ENCODE measurements at places on chromosomes 13 and 19. TPM values are rescaled to one million over a fixed set of nuclear protein-coding genes. Genes with fewer than 3 reads are reported as not detected.
A peak's percentile ranks its signal among the peaks of the same experiment; 100 is the strongest.

GRCh38 chr13:43388282-43389034 lies 365.1 kb downstream of the DNAJC15 start:
- no peak for DNase-seq

DNA sequence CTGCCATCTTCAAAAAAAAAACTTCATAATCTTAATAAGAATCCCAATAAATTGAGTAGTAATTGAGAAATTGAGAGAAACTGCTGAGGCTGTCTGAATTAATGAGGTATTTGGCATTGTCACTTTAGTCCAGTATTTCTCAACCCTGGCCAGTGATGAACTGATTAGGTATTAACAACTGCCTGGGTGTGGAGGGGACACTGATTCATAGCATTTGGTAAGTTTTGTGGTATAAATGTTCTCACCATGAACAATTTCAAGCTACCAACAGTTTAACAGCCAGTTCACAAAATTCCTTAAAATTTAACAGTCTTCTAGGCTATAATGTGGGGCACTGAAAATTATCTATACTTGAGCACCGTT lies 18.3 kb downstream of the GPC6 start:
- no peak for DNase-seq

DNA sequence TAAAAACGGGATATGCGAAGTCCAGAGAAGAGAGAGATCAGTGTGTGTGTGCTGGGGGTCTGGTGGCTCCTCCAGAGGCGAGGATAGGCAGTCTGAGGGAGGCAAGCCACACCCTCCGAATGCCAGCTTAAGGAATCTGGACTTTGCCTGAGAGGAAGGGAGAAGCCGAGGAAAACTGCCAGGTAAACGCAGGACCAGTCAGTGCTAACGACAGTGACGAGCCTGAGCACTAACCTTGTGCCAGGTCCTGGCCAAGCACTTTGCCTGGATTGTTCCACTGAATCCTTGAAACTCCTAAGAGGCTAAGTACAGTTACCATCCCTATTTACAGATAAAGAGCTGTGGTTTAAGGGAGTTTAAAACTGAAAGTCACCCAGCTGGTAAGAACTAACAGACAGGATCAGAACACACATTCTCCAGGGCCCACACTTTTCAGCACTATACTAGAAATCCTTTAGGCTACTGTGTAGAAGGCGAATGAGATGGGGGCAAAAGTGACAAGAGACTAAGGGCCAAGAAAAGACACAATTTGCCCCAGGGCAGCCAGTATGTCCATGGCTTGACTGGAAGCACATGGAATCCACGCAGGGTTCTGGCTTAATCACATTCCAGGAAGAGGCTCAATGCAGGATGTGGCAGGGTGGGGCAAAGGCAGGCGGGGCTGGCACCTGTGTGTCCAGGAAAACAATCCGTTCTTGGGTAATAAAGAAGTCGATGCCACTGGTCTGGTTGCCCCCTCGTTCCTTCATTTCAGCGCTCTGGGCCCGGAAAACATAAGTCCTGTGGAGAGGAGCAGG lies 15.1 kb downstream of the SMG9 start:
- DNase-seq = no peak

DNA sequence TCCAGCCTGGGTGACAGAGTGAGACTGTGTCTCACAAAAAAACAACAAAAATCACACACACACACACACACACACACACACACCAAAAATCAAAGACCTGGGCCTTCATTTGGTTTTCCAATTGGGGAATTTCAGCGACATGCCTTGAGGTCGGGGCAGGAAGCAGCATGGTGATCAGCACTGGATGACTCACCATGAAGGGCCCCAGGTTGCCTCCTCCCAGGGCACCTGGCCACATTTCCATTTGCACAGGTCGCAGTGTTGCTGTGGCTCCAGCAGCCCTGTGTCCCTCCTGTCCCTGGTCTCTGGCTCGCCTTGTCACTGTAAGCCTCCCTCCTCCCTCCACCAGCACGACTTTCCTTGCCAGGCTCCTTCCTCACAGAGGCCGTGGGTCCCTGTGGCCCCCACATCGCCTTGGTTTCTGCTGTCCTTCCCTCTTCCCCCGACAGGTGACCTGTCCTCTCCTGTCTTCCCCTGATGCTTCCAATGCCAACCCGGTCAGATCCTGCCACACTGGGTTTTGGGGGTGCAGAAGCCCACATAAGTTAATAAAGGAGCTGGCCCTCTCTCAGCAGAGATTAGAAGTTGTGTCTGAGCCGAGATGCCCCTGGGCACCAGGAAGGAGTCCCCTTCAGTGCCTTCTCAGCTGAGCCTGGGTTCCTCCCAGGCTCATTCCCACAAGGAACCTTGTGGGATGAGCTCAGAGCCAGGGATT lies 66.7 kb downstream of the GPR12 start:
- DNase-seq = peak; percentile 53

DNA sequence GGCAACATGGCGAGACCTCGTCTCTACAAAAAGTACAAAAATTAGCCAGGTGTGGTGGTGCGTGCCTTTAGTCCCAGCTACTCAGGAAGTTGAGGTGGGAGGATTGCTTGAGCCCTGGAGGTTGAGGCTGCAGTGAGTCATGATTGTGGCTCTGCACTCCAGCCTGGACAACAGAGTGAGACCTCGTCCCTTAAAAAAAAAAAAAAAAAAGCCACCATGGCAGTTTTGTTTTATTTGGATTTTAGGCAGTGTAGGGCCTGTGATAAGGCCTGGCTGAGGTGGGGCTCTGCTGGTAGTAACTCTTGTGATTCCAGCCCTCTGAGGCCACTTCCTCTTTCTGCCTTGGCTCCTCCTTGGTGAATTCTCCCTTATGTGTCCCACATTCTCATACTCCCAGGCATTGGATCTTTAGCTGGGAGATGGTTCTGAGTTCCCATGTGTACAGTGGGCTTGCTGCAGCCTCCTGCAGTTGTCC lies 39.2 kb downstream of the GATAD2A start:
- DNase-seq = no peak

DNA sequence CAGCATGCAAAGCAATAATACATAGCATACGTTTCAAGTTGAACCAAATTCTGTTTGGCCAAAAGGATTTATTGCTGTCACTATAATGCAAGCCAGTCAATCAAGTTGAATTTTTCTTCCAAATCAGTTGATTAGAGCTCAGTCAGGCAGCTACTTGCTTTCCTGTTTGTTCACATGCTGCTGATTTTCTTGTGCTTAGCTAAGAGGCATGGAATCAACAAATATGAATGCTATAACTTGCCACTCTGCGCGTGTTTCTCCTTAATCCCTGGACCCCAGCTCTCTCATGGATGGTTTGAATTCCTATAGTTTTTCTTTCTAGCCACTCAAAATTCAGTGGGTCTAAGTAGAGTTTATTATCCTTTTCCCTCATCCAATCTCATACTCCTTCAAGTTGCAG lies 311.3 kb downstream of the KLF5 start:
- DNase-seq = no peak

GRCh38 chr19:32403291-32403995 lies 2.1 kb upstream of the DPY19L3 start:
- no peak for DNase-seq

GRCh38 chr19:17555929-17556813 lies 722 bp downstream of the COLGALT1 start:
- no peak for DNase-seq

DNA sequence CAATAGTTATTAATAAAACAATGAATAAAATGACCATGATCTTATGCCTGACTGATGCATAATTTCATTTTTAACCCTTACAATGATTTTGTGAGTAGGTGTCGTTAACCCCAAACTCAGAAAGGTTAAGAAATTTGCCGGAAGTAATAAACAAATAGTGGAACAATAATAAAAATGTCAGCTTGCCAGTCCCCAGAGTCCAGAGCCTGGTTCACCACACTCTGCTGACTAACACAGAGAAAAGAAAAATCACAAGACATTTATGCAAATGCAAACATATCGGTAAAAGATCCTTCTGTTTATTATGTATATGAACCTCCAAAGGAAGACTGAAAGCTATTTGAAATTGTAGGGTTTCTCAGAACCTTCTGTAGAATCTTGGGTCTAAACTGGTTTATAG lies 563.7 kb downstream of the EFNB2 start:
- DNase-seq = no peak

The KLK15 gene
- not detected for total RNA-seq

The GFY gene
- not detected for total RNA-seq

The MCF2L gene
- 97.6 TPM for total RNA-seq

The STOML3 gene
- total RNA-seq = not detected

The GARIN5A gene
- total RNA-seq = 0.35 TPM
